ENCODE measurements at places on chromosomes 4 and X. TPM values are rescaled to one million over a fixed set of nuclear protein-coding genes. Genes with fewer than 3 reads are reported as not detected.

- no peak for DNase-seq
Observed at GRCh38 chr4:153114771-153115321, 89.4 kb upstream of the TRIM2 start.

GRCh38 chrX:124975456-124975855, 344.2 kb upstream of the TEX13C start:
- no peak for DNase-seq

DNA sequence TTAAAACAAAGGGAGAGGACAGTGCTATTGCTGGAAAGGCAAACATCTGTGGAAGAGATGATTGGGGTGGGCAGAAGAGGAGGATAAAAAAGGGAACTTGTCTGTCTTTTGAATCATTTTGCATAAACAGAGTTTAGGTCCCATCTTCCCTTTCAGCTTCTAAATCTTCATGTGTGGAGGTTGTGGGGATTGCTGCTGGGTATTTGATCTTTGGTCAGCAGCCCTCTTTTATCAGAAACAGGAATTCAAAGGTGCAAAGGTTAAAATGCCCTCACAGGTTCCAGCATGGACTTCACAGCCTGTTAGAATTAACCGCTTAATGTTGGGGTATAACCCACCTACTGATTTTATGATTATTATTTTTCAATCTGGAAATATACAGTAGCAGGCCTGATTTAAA, 39.5 kb upstream of the TMEM154 start:
- DNase-seq = no peak

- DNase-seq = no peak
Observed at GRCh38 chr4:23038626-23039491, 346.1 kb downstream of the GBA3 start.

DNA sequence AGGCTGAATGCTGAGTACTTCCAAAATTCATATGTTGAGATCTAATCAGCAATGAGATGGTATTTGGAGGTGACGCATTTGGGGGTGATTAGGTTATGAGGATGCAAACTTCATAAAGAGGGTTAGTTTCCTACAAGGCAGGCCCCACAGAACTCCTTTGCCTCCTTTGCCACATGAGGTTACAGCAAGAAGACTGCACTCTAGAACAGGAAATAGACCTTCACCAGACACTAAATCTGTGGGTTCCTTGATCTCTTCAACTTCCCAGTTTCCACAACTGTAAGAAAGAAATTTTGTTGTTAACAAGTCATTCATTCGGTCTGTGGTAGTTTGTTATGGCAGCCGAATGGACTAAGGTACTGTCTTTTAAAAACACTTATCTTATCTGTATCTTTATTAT, 681.9 kb upstream of the HS3ST1 start:
- no peak for DNase-seq

- no peak for DNase-seq
Observed at GRCh38 chrX:101206471-101206870, 13.1 kb upstream of the DRP2 start.

- peak; percentile 79 for DNase-seq
Observed at GRCh38 chrX:386768-387575, at the start of gene PPP2R3B. Gene PPP2R3B, minus strand, starts transcription at chrX:386907. Its CDS starts 216 bp downstream, at chrX:386691.

DNA sequence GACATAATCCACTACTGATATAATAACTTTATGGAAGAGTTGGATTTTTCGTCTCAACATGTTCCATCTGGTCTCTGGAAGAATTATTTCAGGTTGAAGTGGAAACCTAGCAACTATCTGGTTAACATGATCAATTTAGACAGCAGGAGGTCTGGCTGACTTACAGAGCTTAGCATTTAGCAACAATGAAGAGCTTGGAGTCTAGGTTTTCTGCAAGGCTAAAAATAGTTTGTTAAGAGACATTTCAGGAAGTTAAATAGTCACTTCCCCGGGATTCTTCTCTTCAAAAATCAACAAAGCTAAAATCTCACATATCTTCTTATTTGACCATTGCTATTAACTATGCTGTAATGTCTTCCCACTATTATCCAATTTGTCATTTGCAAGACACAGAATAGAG, 418.6 kb upstream of the DIPK2B start:
- no peak for DNase-seq

DNA sequence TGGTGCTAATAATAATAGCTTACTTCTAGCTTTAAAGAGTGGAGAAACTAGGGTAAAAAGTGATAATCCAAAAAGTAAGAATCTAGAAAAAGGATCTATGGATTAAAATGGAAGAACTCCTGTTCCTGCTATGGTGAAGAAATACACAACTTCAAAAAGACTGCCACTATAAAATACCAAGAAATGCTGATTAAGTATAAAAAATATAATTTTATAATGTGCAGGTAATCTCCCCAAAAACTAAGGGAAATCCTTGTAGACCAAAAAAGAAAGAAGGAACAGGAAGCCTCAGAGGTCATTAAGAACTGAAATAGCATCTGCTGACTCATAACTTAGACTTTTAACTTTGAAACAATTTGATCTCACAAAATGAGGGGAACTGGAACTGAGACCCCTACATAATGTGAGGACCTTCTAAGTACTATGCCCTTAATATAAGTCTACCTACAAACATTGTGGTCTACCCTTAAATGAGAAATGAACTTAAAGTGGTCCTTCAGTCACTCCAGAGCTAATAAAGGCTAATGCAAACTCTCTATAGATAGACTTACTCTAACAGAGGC, 50.6 kb upstream of the SRPX start:
- no peak for DNase-seq

- no peak for DNase-seq
Observed at GRCh38 chr4:151565583-151565982, 156.6 kb downstream of the FHIP1A start.

- no peak for DNase-seq
Observed at GRCh38 chr4:91837608-91838029, 466.1 kb upstream of the GRID2 start.

- DNase-seq = no peak
Observed at GRCh38 chr4:20254511-20255250, 3.0 kb downstream of the SLIT2 start.

DNA sequence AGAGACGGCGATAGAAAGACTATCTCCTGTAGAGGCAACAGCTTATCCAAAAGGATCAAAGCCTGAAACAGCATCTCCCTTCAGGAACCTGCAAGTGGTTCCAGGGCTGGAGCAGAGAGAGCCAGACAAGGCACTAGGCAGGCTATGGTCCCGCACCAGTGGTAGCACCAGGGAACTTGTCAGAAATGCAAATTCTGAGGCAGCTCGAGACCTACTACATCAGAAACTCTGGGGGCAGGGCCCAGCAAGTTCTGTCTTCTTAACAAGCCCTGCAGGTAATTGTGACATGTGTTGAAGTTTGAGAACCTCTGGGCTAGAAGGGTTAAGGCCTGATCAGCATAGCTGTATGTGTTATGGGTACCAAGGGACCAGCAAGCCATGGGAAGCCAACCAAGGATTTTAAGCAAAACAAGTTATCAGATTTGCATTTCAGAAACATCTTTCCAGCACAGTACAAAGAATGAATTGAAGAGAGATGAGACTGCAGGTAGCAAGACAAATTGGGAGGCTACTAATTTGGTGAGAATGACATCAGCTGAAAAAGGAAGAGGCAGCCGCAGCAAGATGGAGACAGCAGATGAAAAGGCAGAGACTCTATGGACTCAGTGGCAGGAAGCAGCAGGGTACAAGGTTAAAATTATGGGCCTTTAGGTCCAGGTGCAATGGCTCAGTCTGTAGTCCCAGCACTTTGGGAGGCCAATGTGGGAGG, 139.7 kb downstream of the TSPAN5 start:
- DNase-seq = no peak

GRCh38 chr4:31620476-31620875, 900.3 kb downstream of the PCDH7 start:
- no peak for DNase-seq

- DNase-seq = no peak
Observed at GRCh38 chr4:41408859-41409593, 128.9 kb upstream of the LIMCH1 start.

GRCh38 chrX:135003876-135004623, 13.3 kb downstream of the SMIM10 start:
- no peak for DNase-seq

- no peak for DNase-seq
Observed at GRCh38 chrX:113300580-113300979, 459.9 kb upstream of the AMOT start.

DNA sequence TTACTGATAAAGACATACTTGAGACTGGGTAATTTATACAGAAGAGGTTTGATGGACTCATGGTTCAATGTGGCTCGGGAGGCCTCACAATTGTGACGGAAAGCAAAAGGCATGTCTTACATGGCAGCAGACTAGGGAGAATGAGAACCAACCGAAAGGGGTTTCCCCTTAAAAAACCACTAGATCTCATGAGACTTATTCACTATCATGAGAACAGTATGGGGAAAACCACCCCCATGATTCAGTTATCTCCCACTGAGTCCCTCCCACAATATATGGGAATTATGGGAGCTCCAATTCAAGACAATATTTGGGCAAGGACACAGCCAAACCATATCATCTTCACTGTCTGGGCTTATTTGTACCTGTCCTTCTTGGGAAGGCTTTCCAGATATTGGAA, 22.8 kb upstream of the MUC7 start:
- no peak for DNase-seq

DNA sequence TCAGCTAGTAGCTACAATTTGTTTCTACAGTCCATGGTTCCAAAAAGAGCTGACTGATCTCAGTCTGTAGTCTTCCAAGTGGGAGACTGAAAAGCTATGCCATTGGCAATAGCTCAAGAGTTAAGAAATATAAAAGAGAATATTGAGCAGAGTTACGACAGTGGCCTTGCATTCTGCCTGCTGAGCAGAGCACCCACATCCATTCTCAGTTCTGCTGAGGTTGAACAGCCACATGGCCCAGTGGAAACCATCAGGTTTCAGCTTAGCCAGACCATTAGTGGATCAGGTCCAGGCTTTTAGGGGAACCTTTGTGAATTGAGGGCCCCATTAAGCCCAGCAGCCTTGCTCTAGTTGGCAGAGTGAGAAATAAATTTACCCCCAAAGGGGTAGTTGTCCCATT, 28.1 kb downstream of the ZNF81 start:
- no peak for DNase-seq

CFP gene
- polyA plus RNA-seq = 0.05 TPM

SMIM31 gene
- not detected for polyA plus RNA-seq

PPEF2 gene
- not detected for polyA plus RNA-seq

SOX3 gene
- not detected for polyA plus RNA-seq

DCLK2 gene
- 38.8 TPM for polyA plus RNA-seq
